ENCODE measurements at places on chromosomes 12 and 14.

DNA sequence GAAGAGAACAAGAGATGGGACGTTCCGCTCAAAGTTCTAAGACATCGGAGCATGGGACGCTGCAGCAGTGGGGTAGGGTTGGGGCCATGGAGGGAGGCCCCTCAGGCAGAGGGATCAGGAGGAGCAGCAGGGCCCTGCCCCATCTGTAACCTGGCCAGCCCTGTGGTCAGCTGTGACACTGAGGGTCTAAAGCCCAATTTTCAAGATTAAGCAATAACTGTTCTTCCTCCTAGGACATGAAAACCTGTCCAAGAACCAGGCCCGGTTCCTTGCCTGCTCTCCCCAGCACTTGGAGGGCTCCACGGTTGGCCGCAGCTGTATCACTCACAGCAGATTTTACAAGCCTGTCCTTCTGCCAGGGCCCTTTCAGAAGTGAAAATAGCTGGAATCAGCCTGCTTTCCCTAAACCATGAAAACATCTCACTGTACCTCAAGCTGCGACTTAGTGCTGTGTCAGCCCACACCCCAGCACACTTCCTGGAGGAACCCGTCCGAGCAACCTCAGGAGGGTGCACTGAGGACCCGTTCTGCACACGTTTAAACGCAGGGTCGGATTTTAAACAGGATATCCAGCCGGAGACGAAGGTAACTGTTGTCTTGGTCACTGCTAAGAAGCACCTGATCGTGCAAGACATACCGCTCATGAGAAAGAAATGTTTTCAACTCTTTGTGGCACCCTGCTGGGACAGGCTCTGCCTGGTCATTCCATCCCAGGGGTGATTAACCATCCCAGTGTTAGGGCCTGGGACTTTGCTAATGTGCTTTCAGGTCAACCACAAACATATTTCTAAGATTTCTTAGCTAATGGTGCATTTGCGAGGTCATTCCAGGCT lies 201.9 kb upstream of the DIO3 start:
- no peak for DNase-seq

- no peak for DNase-seq
Measured at GRCh38 chr12:77996670-77997069, 166.0 kb downstream of the NAV3 start.

GRCh38 chr14:99272899-99273765 lies 1.1 kb upstream of the BCL11B start:
- no peak for DNase-seq

- no peak for DNase-seq
Measured at GRCh38 chr14:74695406-74695805, 17.5 kb downstream of the AREL1 start.

- no peak for DNase-seq
Measured at GRCh38 chr12:122820838-122821271, 14.4 kb upstream of the HIP1R start.

DNA sequence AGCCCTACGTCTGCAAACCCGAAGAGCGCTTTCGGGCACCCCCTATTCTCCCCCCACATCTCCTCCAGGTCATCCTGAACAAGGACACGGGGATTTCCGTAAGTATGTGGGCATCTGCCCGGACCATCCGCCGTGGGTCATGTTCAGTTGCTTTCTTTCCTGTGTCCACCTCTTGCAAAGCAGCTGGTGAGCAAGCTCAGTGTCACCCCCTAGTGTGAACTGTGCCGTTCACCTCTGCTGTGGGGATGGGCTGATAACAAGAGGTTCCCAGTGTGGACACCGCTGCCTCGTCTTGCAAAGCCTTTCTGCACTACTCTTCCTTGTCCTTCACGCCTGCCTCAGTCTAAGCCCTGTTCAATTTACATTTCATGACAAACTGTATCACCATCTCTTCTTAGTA lies 8.6 kb downstream of the PRKAB1 start:
- no peak for DNase-seq

GRCh38 chr12:87246726-87247125 lies 782.5 kb downstream of the C12orf50 start:
- DNase-seq = no peak

DNA sequence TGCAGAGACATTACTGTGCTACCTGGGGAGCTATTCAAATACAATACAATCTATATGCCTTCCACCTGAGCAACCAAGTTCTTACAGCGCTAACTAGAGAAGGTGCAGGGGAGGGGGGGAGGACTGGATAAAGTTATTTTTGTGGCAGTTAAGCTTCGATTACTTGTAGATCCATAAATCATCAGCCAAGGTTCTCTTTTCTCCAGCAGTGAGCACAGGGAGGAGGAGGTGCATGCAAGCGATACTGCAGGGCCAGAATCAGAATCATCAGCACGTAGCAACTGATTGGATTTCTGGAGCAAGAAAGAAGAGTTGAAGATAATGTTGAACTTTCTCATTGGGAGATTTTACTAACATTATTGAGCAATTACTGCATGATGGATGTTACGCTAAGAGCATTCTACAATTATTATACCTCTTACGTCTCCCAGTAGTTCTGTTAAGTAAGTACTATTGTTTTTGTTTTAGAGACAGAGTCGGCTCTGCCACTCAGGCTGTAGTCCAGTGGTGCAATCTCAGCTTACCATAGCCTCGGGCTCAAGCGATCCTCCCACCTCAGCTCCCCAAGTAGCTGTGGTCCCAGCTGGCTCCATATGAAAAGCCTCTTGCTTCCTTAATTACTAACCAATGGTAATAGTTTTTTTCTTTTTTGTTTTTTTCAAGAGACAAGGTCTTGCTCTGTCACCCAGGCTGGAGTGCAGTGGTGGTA lies 74.6 kb upstream of the EEA1 start:
- DNase-seq = no peak

DNA sequence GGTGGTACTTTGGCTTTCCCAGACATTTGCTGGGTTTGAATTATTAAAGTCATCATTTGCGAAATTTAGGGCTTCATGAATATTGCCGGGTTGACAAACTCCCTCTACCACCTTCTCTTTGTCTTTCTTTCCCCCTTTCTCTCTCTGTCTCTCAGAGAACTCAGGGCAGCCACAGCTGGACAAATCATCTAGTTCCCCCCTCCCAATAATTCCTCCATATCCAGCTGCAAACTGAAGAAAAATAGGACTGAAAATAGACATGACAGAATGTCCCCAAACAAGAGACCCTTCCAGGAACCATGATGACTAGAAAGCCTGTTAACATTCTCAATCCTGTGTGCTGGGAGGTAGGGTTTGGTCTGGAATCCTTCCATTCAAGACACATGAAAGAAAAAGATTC lies 67.1 kb upstream of the TBX5 start:
- no peak for DNase-seq

- DNase-seq = no peak
Measured at GRCh38 chr12:101920906-101921305, 43.5 kb downstream of the DRAM1 start.

DNA sequence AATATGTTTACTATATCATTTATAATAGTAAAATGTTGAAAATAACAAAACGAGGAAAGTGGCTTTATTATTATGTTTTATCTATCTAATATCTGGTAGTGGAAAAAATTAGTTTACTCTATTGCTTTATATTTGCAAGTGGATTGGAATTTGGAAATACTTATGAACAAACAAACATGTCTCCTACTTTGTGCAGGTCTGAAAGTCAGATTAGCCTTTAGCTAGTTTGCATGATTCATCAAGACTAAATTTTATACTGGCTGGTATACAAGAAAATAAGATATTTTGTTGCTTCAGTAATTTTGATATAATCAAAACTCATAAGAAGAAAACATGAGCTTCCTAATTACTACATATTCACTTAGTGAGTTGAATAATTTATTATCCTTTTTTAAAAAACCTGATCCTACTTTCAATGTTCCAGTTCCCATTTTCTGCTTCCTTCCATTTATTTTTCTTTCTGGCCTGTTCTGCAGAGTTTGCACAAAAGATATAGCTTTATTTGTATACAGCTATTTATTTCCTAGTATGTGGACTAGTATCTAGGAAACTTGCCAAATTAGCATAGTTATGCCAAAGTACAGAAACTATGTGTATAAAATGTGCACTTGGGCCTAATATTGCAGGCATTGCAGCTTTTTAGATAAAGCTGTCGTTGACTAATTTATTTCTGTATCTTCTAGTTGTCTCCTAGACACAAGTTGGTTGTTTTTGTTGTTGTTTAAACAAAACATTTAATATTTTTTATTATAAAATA lies 122.0 kb downstream of the AKAP6 start:
- no peak for DNase-seq

GRCh38 chr12:117017807-117018206 lies 81.4 kb downstream of the TESC start:
- DNase-seq = no peak

DNA sequence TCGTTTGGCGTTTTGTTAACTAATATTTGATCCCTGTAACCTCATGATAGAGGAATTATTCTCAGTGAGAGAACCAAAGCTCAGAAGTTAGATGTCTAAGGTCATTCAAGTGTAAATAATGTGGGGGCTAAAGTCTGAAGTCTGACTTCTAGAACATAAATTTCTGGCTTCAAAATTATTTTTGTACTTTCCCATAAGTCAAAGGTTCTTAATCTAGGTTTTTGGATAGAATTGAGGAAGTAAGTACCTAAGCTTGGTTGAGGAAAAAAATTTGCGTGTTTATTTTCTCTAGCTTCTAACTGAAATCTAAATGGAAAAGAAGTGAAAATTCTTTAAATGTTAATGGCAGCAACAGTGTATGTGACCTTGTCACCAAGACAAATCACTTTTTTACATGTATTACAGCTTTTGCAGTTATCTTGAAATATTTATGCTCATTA lies 2.3 kb downstream of the LARP4 start:
- no peak for DNase-seq

GRCh38 chr12:10747730-10748129 lies 24.6 kb upstream of the YBX3 start:
- DNase-seq = no peak

- DNase-seq = no peak
Measured at GRCh38 chr12:15777355-15778012, 11.7 kb downstream of the EPS8 start.

DNA sequence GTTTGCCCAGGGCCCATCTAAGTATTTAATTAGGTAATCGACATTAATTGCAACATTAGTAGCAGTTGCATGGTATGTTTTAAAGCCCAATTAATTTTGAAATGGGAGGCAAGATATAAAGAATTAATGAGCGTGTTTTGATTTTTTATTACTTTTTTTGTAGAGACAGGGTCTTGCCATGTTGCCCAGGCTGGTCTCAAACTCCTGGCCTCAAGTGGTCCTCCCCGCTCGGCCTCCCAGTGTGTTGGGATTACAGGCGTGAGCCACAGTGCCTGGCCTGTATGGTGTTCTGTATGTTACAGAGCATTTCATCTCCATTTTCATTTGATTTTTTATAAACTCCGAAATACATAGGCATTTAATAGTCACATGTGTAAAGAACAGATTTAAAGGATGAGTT lies 856 bp downstream of the GOLGA5 start:
- no peak for DNase-seq

DNA sequence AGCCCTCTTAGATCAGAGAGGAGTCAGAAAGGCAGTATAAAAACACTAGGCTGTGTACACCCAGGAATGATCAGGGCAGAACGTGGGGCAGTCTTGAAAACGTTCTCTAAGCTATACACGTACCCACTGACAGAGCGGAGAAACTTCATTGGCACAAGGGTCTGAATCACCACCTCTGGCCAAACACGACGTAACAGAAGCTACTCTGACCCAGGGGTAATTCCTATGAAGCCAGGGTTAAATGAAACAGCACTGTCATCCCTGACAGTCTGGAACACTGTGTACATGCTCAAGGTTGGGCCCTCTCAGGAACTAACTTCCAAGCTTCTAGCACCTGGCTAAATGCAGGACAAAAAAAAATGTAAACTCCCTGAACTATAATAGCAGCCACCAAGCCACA lies 38.4 kb downstream of the PARP11 start:
- no peak for DNase-seq

DNA sequence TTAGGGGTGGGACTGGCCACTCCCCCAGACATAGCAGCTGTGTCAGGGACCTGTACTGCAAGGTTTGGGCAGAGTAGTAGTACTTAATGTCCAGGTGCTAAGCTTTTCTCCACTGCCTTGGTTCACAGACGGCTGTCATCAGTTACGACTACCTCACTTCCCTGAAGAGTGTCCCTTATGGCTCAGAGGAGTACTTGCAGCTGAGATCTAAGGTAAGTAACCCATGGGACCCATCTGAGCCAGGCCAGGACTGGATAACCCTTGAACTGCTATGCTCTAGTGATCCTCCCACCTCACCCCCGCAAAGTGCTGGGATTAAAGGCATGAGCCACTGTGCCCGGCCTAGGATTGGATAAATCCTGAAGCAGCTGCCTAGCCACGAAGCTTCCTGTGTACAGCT lies 22.4 kb downstream of the ADCK1 start:
- no peak for DNase-seq

GRCh38 chr14:68562911-68563250 lies 230.0 kb downstream of the ZFP36L1 start:
- no peak for DNase-seq

DNA sequence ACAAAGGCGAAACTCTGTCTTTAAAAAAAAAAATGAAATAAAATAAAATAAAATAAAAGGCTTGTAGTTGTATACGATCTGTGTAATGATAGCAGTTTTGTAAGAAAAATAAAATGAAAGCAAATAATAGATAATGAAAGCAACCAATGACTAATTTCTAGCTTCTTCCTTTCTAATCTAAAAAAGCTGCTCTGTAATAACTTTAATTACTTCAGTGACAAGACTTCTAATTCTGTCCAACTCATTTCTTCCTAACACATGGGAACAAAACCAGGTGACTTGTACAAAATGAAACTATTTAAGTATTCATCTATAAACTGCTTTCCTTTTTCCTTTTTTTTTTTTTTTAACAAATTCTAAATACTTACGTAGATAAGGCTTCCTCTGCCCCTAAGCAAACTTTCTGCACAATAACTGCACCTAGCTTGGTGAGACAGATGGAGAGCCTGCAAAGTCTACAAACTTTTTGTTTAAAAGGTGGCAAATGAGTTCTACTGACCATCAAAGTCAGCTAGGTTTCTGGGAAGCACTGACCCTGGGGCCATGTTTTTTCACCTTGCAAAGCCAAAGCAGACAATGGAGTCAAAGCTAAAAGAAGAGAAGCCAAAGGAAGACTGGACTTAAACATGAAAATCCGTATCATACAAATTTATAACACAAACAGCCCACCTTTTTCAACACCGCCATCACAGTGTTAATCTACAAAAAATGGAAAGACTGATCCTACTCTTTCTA lies 28.2 kb downstream of the DENND5B start:
- DNase-seq = no peak

GRCh38 chr14:69612014-69612782 lies 802 bp downstream of the SUSD6 start:
- DNase-seq = no peak

GRCh38 chr12:46153268-46153872 lies 115.5 kb downstream of the SLC38A1 start:
- DNase-seq = peak; percentile 26

DNA sequence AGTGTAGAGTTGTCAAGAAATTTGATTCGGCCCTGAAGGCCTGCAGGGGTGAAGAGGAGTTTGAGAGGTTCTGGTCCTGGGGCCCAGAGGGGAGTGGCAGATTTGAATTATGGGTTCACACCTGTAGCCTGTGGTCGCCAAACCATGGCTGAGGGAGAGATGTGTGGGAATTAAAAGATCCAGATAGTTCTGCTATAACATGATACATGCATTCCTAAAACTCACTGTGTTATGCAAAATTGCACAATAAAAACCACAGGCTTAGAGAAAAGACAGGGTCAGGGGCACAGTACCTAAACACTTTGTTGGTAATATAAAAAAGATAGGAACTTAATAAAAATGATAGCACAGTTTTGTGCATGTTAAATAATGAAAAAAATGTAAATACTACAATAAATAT lies 106.2 kb downstream of the TMEM30B start:
- no peak for DNase-seq

GRCh38 chr12:84994426-84994825 lies 41.7 kb downstream of the TSPAN19 start:
- DNase-seq = peak; percentile 19
